ENCODE measurements at places on chromosomes 7 and 10.
A peak's percentile ranks its signal among the peaks of the same experiment; 100 is the strongest.

DNA sequence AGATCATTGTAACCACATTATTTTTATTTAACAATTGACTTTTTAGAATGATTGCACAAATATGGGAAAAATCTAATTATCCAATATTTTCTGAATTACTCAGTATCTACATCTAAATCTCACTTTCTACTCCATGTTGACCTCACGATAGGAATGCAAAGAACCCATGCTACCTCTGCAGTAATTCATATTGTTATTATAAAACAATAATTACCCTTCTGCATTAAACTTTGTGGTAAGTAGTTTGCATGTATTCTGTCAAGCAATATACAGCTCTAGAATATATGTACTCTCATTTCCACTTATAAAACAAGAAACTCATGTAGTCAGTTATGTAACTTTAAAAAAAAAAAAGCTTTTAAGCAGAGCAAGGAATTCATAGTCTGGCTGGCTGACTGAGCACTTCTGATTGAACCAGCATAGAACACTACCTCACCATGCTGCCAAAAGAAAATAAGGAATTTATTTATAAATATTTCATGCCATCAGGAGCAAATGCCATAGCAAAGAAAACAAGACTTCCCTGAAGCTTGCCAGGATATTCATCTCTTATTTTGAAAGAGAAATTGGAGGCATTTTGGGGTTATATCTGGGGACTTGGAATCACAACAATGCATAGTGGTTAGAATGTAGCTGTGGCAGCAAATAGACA is 895.7 kb downstream of the XPNPEP1 start:
- DNase-seq = no peak

- no peak for DNase-seq
Measured at GRCh38 chr10:93995598-93996271, 2.0 kb downstream of the PLCE1 start.

DNA sequence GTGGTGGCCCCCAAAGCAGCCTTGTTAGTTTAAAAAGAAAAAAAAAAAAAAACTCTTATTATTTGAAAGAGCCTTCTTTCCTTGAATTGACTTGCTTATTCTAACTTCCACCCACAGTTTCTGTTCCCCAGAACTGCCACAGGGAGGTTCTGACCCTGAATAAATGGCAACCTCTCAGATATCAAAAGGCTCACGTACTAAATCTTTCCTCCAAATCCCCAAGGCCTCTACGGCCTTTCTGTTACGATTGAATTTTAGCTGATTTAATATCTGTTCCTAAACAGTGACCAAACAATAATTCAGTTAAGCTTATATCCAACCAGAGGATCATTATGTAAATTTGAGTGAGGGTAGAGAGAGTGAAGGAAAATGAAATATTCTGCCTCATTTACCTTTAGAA is 482.8 kb downstream of the GFRA1 start:
- DNase-seq = no peak

DNA sequence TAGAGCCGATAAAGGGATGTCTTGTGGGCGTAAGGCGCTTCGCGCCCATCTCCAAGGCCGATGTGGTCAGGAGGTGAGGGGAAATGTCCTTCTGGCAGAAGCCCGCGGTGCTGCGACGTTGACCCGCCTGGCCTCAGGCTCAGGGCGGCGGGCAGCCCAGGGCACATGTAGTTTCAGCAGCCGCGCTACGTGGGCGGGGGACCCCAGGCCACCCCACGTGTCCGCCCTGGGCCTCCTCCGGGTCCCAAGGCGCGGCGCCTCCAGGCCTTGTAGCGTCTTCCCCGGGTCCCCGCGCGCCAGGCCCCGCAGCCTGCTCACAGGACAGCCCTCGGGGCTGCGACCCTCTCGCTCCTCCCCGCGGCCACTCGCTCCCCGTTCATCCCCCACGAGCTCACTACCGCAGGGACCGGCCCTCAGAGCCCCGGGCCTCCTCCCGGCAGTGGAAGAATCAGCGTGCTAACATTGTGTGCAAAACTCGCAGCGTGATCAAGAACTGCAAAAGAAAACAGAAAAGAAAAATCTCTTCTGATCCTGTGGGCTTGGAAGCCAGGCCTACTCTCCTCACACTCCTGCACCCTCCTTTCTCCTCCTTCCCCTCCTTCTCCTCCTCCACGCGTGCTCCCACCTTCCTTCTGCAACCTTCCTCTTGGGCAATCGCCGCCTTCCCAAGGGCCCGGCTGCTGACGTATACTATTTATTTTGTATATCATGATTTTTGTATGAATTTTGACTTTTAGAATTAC is 4.4 kb upstream of the TBX20 start:
- DNase-seq = no peak

DNA sequence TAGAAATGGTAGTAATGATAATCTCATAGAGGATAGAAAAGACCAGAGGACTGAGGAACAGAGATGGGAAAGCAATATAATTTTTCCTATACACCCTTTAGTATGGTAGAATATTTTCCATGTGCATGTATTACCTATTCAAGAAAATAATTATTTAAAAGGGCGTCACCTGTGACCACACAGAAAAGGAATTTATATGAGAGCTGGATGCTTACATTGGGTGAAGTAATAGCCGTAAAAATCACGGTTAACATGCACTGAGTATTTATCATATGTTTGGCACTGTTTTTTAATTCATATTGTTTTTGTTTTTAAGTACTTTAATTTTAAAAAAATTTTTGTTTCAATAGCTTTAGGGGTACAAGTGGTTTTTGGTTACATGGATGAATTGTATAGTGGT is 195.1 kb downstream of the IPMK start:
- no peak for DNase-seq

DNA sequence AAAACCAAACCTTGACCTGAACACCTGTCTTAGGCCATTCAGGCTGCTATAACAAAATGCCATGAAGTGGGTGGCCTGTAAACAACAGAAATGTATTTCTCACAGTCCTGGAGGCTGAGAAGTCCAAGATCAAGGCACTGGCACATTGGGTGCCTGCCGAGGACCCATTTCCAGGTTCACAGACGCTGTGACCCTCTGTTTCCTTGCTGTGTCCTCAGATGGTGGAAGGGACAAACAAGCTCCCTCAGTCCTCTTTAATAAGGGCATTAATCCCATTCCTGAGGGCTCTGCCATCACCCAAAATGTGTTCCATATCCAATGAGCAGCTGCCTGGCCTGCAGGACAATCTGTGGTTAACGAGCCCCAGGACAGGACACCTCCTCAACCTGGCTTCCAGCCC is 67.6 kb downstream of the ITGB1 start:
- DNase-seq = no peak

GRCh38 chr7:90797596-90797995 is 201.5 kb downstream of the CDK14 start:
- no peak for DNase-seq

DNA sequence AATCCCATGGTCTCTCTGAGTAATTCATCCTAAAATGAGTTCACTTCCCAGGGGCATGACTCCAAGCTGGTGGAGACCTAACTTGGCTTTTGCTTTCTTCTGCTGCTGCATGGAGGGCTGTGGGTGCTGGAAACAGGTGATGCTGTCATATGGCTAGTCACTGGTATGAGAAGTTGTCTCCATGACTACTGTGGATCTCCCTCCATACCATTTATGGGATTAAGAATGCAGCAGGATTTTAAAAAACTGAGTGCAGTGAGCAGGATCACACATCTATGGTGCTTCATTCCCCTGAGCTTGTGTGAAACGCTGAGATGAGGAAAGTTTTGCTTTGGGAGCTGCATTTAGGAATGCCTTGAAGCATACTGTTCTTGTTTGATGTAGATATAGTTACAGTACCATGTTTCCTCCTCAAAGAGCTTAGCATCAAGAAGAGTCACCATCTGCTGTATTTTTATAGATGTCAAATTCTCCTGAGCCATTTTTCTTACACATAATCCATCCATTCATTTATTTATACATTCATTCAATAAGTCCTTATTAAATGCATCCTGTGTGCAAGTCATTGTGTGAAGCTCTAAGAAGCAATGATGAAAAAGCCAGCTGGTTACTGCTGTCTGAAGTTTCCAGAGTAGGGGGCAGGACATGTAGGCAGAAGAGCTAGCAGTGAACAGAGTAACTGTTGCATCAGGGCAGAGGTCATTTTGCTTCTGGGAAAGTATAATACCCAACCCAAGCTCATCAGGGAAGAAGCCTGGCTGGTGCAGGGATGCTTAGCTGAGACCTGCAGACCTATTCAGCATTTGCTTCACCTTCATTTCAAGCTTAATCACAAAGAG is 534.8 kb downstream of the AUTS2 start:
- no peak for DNase-seq

- no peak for DNase-seq
Measured at GRCh38 chr10:113528876-113529275, 24.0 kb upstream of the HABP2 start.

DNA sequence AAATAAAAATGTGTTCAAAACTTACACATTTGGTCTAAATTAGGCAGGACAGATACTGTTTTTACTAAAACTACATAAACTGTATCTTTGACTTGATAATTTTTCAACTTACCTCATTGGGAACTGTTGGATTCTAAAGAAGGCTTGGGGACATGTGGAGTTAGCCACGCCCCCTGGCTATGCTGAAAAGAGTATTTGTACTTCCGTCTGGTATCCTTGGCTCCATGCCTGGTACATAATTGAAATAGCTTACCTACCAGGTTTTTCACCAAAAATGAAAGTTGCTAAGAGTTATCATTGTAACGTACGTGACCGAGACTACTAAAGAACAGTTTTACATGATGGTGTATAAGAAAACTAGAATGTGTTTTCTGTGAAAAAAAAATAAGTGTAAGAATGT is 604.8 kb upstream of the IGFBP3 start:
- no peak for DNase-seq

DNA sequence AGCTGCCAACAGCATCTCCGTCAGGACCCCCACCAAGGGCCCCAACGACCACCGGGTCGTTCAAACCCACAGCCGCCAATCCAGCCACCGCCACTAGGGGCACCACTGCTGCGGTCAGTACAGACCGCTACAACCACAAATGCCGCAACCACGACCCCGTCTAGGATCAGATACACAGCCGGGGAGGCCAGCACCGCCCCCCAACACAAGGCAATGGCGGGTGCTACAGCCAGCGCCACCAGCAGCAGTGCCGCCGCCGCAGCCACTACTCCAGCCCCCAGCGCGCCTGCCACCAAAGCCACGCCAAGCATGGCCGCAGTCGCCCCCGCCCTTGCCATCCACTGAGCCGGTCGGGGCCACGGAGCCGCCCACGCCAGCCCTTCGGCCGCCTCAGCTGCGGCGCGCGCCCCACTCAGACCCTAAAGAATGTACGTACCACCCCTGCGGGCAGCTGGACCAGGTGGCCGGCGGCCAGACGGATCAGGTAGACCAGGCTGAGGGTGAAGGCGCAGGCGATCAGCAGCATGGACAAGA is 473 bp downstream of the CYP51A1 start:
- peak; percentile 58 for DNase-seq

- DNase-seq = no peak
Measured at GRCh38 chr7:108455551-108455997, 662 bp downstream of the NRCAM start.

GRCh38 chr7:56229631-56230030 is 113.4 kb upstream of the NUPR2 start:
- no peak for DNase-seq

- no peak for DNase-seq
Measured at GRCh38 chr10:132395704-132396493, 1.1 kb upstream of the PWWP2B start.

- peak; percentile 28 for DNase-seq
Measured at GRCh38 chr7:78412216-78412858, 613.8 kb downstream of the PHTF2 start.

- DNase-seq = no peak
Measured at GRCh38 chr7:155713384-155713783, 68.9 kb downstream of the RBM33 start.

GRCh38 chr10:113037218-113037617 is 87.2 kb downstream of the TCF7L2 start:
- no peak for DNase-seq

DNA sequence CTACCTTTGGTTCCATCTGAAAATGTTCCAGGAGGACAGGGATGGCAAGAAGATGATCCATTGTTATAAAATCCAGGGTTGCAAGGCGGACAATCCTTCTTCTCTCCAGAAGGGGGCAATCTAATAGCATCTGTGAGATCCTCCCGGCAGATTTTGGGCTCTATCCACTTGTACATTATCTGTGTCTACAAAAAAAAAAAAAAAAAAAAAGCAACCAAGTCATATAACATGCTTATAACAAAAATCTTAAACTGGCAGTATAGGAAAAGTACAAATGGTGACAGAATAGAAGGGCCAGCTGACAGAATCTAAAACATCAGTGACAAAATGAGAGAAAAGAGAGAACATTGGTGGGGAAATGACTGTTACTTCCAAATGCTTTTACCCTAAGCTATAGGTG is 132.7 kb downstream of the ELAPOR2 start:
- peak; percentile 63 for DNase-seq

- no peak for DNase-seq
Measured at GRCh38 chr10:111551001-111551400, 474.2 kb downstream of the ADRA2A start.

GRCh38 chr10:49429458-49429857 is 33.6 kb upstream of the DRGX start:
- no peak for DNase-seq

DNA sequence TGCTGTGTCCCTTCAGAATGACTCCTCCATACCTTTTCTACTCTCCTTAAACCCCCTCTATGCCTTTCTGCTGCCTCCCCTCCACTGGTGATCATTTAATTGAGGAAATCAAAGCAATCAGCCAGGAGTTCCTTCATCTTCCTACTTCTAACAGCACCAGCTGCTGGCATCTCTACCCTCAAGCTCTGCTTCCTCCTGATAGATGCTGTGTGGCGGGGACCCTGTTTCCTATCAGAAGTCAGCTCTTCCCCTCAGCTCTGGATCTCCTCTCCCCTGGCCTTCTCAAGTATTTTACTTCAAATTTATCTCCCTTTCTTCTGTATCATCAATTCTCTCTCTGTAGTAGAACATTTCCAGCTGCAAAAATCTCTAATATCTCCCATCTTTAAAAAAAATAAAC is 183.7 kb downstream of the ELMO1 start:
- DNase-seq = no peak

- peak; percentile 25 for DNase-seq
Measured at GRCh38 chr10:34407324-34407805, 407.7 kb downstream of the PARD3 start.

GRCh38 chr7:78073609-78074382 is 275.2 kb downstream of the PHTF2 start:
- peak; percentile 41 for DNase-seq

DNA sequence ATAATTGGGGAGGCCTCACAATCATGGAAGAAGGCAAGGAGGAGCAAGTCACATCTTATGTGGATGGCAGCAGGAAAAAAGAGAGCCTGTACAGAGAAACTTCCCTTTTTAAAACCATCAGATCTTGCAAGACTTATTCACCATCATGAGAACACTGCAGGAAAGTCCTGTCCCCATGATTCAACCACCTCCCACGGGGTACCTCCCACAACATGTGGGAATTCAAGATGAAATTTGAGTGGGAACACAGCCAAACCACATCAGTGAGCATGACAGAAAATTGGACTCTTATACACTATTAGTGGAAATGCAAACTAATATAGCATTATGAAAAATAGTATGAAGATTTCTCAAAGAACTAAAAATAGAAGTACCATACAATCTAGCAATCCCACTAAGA is 271.2 kb downstream of the MAGI2 start:
- no peak for DNase-seq
